Calu3 (cell line): ENCODE measurements at places on chromosomes 4 and X.

DNA sequence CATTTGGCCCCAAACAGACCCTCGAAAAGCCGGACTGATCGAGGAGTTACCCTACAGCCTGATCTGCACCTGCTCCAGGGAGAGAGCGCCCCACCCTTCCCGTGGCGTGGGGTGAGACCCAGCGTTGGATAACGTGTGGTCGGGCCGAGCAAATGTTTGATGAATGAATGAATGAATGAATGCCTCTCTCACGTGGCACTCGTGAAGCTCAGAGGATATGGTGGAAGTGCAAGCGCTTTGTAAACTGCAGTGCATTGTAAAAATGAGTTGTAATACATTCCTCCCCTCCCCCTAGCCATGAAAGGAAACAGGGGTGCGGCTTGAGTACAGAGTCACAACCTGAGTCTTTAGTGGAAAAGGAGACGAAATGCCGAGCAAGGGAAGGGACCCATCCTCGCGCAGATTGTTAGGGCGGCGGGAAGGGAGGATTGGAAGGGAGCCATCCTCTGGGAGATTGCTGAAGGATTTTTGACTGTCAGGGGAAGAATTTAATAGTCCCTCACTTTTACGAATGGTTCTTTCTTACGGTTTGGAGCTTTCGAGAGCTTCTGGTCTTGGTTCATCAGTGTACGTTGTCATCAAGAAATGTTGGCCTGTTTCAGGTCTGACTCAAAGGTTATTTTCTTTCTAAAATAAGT, 772 bp upstream of the FBXW7 start:
- DNase-seq: no peak

GRCh38 chrX:23788521-23788920, 5.5 kb downstream of the SAT1 start:
- DNase-seq: no peak

GRCh38 chr4:47238667-47239066, 207.3 kb downstream of the GABRB1 start:
- no peak for DNase-seq

- no peak for DNase-seq
These were observed 20.3 kb downstream of the L1CAM start for GRCh38 chrX:153865685-153866084.

GRCh38 chrX:153794897-153795816, 689 bp downstream of the SSR4 start:
- peak; percentile 22 for DNase-seq

- no peak for DNase-seq
These were observed 65.7 kb downstream of the TMEM154 start for GRCh38 chr4:152613841-152614721.
